ENCODE measurements at places on chromosomes 6 and 20. TPM values are rescaled to one million over a fixed set of nuclear protein-coding genes. Genes with fewer than 3 reads are reported as not detected.

The SAPCD1 gene
- 2.4 TPM for total RNA-seq

The HEY2 gene
- 82.7 TPM for total RNA-seq

The ADAM33 gene
- total RNA-seq: 0.23 TPM

The TMEM217 gene
- 5.4 TPM for total RNA-seq

The OXT gene
- not detected for total RNA-seq

The HAO1 gene
- total RNA-seq: not detected

The SGK1 gene
- total RNA-seq: 7.2 TPM

The IL17A gene
- not detected for total RNA-seq

- DNase-seq: no peak
Observed at GRCh38 chr20:31693987-31694661, 28.5 kb downstream of the BCL2L1 start.

DNA sequence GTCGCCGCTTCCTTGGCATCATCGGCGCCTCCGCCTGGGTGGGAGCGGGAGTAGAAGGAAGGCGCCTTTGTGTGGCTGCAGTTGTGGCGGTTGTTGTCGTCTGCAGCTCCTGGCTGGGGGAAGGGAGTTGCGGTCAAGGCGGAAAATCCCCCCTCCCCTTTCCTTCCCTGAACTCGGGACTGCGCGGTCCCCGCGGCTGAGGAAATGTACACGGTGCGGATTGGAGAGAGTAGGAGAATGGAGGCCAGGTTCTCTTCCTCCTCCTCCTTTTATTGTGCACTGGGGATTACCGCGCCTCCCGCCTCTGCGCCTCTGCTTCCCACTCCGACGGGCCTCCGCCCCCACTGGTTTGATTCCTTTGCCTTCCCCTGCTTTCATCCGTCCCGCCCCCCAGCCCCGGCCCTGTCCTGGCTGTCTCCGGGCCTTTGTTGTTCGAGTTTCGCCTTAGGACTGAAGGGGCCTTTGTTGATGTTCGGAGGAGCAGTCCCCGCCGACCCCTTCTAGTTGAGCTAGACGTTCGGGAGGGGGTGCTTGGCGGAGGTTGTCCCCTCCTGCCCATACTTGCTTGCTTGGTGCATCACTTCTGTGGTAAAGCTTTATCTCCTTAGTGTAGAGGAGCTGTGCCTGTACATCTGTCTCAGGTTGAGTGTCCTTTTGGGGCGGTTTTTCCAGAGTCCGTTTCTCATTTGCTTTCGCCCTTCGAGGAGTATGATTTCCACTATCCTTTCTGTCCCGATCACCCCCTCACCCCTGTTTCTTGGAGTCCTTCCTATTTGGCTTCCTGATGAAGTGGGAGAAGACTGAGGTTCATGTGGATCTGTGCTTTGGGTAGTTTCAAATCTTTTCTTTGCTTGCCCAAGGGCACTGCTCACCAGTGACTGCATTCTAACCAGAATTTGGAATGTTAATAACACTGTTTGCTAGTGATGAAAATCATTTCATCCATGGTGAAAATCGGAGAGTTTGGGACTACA is 764 bp downstream of the ZNF292 start:
- peak; percentile 63 for DNase-seq

GRCh38 chr6:2507016-2507415 is 243.7 kb downstream of the MYLK4 start:
- DNase-seq: no peak

- DNase-seq: peak; percentile 31
Observed at GRCh38 chr6:150767571-150768018, 97.9 kb upstream of the MTHFD1L start.

GRCh38 chr6:108361312-108361932 is 66.6 kb downstream of the AFG1L start:
- DNase-seq: no peak

- no peak for DNase-seq
Observed at GRCh38 chr6:1094306-1094705, 217.6 kb upstream of the FOXQ1 start.

DNA sequence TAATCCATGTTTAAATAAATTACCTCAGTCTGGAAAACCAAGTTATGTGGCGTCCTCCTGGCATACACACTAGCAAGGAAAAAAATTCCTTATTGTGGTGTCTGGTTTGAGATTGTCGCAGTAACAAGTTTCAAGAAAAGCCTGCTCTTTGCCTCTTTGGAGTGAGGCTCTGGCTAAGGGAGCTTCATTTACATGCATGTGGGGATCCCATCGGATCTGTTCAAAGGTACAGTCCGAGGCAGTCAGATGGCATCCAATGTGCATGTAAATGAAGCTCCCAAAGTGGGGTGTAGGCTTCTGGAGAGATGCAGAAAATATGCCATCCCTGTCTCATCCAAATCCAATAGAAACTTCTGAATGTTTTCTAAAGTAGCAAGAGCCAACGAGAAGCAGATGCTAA is 199.5 kb upstream of the FBXL4 start:
- DNase-seq: no peak

- no peak for DNase-seq
Observed at GRCh38 chr6:30180145-30180544, 16.8 kb downstream of the TRIM15 start.

DNA sequence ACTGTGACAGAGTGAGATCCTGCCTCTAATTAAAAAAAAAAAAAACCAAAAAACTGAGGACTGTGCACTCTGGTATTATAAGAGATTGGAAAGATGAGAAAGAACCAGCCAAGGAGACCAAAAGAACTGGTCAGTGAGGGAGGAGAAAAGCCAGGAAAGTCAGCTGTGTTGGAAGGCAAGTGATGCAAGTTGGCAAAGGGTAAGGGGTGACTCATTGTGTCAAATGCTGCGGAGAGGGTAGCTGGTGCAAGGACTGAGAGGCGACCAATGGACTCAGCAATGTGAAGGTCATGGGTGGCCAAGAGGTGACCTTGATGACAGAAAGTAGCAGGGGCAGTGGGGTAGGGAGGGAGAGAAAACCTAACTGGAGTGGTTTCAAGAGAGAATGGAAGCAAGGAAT is 27.4 kb upstream of the LRRN4 start:
- no peak for DNase-seq

GRCh38 chr20:48277266-48277665 is 492.0 kb upstream of the SULF2 start:
- no peak for DNase-seq

DNA sequence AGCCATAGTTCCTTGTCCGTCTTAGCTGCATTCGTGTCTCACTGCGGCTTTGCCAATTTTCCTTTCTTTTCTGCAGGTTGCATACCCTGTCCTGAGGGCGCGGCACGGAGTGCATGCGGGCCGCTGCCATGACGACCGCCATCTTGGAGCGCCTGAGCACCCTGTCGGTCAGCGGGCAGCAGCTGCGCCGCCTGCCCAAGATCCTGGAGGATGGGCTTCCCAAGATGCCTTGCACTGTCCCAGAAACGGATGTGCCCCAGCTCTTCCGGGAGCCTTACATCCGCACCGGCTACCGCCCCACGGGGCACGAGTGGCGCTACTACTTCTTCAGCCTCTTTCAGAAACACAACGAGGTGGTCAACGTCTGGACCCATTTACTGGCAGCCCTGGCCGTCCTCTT is 17.1 kb upstream of the EFHC1 start:
- DNase-seq: no peak

DNA sequence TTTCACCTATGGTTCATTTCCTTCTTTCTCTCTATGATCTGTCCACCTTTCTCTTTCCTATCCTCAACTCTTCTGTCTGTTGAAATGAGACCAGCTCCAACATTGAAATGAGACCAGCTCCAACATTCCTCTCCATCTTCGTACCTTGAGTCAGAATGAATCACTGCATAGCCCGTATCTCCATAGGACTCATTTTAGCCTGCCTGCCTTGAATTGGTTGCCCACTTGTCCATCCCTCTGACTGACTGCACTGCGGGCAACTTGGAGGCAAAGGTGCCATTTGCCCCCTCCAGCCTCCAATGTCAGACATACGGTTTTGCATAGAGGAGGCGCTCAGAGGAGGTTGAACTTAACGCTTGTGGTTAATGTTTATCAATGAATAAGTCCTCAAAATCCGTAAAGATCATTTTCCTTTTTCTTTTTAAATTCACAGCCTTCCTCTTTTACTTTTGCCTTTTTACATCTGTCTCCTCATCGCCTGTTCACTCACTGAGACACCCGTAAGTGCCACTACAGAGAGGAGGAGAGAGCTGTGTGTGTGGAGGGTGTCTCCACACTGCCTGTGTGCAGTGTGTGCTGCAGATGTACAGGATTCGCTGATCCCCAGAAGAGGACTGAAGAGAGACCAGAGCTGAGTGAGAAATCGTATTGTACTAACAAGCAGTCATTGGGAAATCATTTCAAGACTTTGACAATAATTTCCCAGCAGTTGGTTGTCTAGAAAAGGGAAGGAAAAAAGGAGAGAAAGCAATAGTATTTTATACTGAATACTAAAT is 579.6 kb upstream of the MAP3K7 start:
- DNase-seq: no peak

DNA sequence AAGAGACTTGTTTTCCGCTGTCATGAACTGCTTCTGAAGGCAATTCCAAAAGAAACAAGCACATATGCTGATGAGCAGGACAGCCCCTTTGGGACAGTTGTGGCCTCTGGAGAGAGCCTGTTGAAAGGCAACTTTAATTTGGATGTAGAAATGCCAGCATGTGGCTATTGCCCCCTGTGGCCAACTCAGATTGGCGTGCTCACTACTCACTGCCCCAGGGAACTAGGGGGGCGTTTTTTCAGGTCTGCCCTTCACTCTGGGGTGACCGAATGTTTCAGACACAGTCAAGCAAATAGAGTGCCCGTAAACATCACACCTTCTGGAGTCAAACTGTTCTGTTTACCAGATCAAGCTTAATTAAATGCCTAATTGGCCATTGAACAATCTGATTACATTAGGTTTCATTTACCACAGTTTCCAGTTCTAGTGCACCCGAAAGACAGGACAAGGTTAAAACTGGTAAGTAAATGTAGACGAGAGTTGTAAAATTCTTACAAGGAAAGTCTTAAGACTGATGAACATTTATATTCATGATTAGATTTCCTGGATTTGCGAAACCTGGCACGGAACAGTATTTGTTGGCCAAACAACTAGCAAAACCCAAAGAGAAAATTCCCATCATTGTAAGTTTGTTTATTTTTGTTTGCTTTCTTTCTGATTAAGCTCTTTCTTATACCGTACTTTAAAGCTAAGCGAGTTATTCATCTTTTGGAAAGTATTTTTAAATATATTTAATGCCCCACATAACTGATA is 75.9 kb upstream of the SYNJ2 start:
- DNase-seq: no peak

DNA sequence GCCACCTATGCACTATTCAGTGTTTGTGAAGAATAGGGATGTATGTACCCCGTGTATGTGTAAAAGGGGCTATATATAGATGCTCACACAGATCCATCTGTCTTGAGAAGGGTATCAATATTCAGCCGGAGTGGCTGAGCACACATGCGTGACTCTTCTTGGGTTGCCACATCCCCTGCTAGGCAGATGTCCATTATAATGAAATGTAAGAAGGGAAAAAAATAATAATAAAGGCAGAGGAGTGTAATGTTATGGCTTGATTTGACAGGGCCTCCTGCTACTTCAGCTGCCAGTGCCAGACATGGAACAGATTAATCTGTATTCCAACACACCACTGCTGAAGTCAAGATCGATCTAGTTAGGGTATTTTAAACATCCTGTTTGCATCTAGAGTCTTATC is 74.2 kb upstream of the VSTM2L start:
- DNase-seq: no peak

GRCh38 chr20:58092871-58093270 is 135.6 kb downstream of the ANKRD60 start:
- DNase-seq: no peak

DNA sequence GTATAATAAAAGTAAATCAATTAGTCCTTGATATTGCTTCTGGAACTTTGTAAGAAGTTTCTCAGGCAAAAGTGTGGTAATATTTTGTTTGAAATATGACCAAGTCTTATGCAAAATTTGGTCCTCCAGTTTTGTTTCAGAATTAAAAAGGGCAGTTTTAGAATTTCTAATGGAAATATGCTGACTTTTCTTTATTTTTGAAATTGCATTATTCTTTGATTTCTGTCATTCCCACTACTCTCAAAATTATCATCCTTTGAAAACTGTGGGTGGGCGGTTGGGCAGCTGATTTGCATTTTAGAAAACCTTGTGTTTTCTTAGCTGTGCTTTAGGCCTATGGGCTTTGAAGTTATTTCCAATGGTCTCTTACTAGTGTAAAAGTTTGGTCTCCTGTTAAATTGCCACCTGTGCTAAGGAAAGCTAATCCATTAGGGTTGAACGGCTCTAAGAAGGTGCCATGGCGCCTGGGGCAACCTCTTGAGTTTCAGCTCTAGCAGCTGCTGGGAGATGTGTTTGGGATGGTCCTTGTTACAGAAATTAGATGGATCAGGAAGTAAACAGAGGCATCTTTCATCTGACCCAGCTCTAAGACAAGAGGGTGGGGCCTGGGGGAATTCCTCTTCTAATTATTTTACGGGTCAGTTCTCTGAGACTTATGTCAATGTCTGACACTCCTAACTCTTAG is 880.8 kb upstream of the SLC35B3 start:
- DNase-seq: no peak

DNA sequence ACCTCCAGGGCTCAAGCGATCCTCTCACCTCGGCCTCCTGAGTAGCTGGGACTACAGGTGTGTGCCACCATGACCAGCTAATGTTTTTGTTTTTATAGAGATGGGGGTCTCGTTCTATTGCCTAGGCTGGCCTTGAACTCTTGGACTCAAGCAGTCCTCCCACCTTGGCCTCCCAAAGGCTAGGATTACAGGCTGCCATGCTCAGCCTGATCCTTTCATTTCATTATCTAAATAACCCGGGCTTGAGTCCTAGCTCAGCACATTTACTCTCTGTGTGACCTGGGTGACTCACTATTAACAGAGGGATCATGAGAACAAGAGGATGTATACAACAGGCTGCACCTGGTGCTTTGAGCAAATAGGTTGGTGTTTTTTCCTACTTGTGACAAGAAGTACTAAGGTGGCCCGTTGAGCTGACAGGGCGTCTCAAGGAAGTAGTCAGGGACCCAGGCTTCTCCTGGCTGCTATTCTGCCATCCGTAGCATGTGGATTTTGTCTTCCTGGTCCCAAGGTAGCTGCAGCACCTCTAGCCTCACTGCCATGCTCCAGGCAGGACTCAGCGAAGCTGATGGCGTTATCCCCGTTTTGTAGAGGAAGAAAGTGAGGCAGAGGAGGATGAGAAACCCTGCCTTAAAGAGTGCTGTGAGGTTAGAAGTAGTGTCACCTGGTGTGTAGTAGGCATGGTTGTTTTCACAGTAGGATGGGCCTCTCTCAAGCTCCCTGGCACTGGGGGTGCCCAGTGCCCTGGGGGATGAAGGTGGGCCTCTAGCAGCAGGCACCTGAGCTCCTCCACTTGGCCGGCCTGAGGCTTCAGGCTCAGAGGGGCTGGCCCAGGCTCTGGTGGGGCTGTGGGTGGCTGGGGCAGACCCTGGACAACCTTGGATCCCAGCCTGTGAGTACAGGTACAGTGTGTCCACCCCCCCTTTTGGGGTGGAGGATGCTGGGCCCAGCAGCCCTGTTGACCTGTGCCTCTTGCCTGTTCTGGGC is 62.4 kb downstream of the ADNP start:
- DNase-seq: no peak
